ENCODE measurements at places on chromosomes 7 and 10.
A peak's percentile ranks its signal among the peaks of the same experiment; 100 is the strongest.

- no peak for DNase-seq
Measured at GRCh38 chr10:117818721-117819120, 228.0 kb downstream of the RAB11FIP2 start.

DNA sequence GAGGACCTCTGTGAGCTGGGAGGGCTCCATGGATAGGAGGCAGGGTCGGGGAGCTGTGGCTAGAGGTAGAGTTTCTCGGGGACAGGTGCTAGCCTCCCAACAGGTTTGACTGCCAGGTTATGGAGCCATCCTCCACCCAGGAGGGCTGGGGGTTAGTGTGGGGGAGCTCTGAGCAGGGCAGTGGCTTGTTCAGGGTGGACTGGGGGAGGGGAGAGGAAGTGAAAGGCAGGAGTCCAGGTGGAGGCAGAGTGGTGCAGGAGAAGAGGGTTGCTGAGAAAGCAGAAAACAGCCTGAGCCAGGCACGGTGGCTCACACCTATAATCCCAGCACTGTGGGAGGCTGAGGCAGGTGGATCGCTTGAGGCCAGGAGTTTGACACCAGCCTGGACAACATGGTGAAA lies 40.5 kb upstream of the HSPB1 start:
- DNase-seq, result no peak

DNA sequence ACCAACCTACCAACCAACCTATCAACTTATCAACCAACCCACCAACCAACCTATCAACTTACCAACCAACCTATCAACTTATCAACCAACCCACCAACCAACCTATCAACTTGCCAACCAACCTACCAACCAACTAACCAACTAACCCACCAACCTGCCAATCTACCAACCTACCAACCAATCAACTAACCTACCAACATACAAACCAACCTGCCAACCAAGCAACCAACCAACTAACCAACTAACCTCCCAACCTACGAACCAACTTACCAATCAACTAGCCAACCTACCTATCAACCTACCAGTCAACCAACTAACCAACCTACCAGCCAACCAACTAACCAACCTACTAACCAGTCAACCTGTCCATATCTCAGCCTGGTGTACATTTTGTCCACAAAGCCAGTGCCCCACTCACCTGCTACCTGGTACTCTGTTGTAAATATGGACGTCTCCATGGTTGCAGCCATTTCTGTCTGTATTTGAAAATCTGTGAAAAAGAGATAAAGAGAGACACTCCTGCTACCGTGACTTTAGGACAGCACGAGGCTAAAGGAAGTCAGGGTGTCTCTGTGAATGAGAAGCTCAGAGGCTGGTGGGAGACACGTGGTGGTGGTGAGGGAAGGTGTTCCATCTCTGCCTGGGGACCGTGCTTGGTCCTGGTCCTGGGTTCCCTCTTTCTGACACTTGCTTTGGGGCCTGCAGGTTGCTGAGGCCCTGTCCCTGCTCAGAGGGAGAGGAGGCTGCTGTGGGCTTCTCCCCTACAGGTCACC lies 41.9 kb upstream of the IL15RA start:
- DNase-seq, result no peak

DNA sequence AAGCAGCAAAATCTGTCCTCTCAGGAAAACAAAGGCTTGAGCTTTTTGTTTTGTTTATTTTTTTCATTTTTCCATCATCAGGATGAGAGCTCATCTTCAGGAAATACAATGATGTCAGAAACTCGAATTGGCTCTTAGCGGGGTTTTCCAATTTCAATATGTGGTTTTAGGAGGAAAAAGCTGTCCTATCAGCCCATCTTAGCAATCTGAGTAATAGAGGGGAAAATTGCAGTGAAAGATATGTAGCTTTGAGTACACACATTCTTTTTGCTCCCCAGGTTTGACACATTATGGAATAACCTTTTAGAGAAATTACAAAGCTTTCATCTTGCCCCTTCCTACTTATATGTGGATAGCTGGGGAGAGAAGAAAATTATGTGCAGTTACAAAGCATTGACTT lies 113.6 kb upstream of the MYO3A start:
- DNase-seq, result no peak

DNA sequence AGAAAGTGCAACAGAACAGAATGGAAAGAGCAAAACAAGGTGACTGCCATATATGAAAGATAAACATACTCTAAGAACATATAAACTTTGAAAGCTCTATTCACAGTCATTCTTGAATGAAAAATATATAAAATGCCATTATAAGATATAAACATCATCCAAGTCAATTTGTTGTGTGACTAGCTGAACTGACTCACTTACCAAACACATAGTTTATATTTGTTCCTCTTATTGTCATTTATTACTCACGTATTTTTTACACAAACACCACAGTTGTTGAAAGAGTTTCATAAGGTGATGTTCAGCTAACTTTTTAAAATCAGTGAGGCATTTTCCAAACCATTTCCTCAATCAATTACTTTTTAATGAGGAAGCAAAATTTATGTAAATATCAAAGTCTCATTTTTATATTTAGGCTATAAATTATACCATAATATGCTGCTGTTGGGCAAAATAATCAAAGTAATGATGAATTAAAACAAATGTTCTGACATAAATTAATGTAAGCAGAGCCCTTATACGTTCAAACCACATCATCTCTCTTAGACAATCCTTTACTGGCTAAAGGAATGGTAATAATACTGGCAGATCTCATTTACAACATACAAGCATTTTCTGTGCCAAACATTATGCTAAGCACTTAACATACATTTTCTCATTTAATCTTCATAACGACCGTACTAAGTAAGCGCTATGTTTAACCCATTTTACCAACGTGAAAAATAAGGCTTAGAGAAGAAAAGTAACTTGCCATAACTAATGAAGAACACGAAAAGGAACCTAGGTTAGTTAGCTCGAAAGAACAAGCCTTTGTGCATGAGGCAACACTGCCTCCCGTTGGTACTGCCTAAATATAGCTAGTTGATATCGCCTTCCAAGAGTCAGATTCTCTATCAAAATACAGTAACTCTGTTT lies 7.3 kb downstream of the LRRN3 start:
- DNase-seq, result no peak

DNA sequence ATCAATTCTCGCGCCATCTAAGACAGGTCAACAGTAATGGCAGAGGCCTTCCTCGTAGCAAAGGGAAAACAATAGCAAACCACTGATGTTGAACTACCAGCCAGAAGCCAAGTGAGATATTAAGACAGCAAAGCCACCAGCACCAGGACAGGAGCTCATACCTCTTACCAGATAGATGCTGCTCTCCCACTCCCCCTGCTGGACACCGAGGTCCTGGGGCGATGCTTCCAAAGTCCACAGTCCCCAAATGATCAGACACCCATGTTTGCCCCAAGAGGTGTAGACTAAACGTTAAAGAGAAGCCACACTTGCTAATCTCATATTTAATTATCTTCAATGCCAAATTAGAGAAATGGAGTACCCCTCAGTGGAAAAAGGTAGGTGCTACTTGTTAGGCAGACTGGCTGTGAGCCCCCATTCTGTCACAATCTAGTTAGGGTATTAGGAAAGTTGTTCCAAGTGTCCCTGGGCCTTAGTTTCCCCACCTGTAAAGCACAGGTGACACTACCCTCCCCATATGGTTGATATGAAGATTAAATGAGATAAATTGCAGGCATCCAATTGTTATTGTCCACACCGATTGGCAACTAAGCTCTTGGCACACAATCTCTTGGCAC lies 39.9 kb downstream of the TOMM7 start:
- DNase-seq, result peak; percentile 16

DNA sequence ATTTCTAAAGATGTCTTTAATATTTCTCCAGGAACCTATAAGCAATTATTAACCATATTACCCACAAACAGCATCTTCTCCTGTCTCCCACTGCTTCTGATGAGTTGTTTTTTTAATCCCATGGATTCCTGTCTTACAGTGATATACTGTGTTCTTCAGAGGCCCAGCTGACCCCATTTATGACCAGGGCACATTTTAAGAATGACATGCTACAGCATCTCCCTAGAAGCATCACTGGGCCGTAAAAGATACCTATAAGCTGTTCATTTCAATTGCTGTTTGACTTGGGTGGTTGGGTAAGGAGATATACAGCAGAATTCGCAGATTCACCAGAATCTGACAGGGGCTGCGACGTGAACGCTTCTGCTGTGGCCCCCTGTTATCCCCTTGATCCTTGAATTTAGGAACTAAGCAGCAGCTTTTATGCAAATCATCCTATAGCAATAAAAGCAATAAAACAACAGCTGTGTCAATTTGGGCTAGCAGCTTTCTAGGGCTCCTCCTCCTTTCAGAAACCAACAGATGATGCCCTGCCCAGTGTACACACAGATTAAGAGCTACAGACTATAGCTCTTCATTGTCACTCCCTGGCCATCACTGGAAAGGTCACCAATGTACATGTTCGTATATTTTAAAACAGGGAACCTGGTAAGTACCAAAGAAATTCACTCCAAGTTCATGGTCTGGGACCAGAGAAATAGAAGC lies 86.8 kb downstream of the CPEB3 start:
- DNase-seq, result no peak

Measured in activated CD8-positive, alpha-beta memory T cell treated with anti-CD3 and anti-CD28 coated beads for 4 hours (primary cell).